ENCODE measurements at places on chromosomes 7 and 10. TPM values are rescaled to one million over a fixed set of nuclear protein-coding genes. Genes with fewer than 3 reads are reported as not detected.

- no peak for DNase-seq
Measured at GRCh38 chr10:48444861-48445841, 138.7 kb downstream of the MAPK8 start.

GRCh38 chr10:108249940-108250339, 1085.4 kb upstream of the SORCS1 start:
- DNase-seq = no peak

DNA sequence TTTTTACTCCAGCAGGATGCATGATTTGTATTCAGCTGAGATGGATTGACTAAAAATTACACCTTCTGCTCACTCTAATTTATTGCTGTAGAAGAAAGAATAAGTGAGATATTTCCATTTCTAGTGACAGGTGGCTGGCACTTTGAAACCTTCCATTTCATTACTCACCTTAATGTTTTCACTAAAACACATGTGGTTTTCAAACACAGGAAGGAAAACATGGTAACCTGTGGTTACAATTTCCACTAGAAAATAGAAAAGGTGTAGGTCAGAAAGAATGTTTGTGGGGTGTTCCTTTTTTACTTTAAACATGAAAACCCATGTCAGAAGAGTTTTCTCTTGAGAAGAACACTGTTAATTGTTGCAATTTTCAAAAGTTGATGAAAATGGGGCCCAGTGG, 12.0 kb upstream of the PRKCQ start:
- no peak for DNase-seq

DNA sequence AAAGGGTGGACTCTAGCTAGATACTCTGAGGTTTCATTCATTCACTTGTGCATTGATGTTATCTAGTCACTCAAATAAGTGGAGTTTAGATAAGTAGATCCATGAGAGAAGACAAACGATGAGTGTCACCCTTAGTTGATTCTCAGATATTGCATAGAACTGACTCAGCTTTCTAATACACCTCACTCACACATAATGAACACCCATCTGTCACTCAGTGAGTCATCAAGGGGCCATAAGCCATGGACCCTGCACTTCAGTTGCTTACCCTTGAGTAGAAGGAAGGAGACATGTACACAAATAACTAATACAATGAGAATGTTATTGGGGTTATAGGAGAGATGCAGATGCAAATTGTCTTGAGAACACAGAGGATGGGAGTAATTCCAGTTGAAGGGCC, 163.8 kb downstream of the SORCS3 start:
- DNase-seq = no peak

GRCh38 chr10:97543025-97543546, 29.5 kb upstream of the ANKRD2 start:
- peak; percentile 68 for DNase-seq

DNA sequence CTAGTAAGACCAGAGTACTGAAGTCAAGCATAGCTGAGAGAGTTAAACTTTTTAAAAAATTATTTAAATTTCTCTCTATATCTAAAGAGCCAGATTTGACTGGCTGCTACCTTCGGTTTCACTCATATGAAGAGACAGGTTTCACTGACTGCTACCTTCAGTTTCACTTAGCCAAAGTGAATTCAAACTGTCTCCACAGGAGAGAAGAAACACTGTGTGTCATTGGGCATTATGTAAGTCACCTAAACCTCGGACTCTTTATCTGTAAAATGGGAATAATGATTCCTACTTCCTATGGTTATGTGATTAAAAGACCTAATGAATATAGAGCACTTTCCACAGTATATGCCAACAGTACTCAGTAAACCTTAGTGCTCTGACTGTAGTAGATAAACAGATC, 41.6 kb upstream of the MET start:
- DNase-seq = no peak

DNA sequence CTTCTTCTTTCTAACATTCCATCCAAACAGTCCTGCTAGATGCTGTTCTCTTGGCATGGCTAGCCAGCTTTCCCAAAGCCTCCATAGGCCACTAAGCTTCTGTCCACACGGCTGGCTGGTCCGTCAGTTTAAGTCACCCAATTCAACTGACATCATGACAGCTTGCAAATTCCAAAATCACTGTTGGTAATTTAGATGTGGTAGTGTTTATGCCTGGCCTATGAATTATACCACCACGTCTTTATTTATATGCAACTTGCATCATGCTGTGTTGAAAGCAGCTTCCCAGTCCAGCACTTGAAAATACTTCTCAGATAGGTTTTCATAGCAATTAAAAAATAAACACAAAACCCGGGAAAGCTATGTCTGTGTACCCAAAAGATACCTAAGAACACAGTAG, 2.2 kb upstream of the VIM start:
- no peak for DNase-seq

- no peak for DNase-seq
Measured at GRCh38 chr10:104622598-104623209, 18.4 kb upstream of the SORCS3 start.

GRCh38 chr7:75573477-75574019, 81.4 kb downstream of the SPDYE5 start:
- no peak for DNase-seq

GRCh38 chr7:130334274-130334673, 10.3 kb upstream of the CPA5 start:
- peak; percentile 69 for DNase-seq

- no peak for DNase-seq
Measured at GRCh38 chr7:155256081-155256760, 41.5 kb upstream of the INSIG1 start.

DNA sequence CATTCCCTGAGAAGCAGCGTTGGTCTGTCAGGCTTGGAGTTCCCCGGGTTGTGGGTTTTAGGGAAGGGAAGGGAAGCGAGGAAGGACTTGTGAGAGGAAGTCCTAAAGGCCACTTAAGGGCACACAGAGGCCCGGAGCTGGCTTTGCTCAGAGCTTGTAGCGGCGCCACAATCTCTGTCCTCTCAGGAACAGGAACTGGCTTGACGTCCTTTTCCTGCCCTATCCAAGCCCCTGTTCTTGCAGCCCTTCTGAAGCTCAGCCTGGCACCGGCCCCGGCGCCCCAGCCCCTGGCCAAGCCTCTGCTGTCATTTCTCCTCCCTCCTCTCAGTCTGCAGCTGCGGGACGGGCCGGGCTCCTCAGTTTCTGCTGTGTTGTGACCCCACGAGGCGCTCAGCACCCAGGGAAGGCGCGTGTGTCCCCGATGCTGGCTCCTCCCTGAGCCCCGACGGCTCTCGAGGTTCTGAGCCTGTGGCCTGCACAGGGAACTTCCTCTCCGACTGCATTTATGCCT, at the start of gene GIMAP8:
Gene GIMAP8 (plus strand): TSS at position 140 of the 511 bp plus-strand sequence. CDS start 16,069 bp downstream, outside the sequence.
- no peak for DNase-seq

- DNase-seq = no peak
Measured at GRCh38 chr7:111063166-111063565, 27.8 kb upstream of the LRRN3 start.

DNA sequence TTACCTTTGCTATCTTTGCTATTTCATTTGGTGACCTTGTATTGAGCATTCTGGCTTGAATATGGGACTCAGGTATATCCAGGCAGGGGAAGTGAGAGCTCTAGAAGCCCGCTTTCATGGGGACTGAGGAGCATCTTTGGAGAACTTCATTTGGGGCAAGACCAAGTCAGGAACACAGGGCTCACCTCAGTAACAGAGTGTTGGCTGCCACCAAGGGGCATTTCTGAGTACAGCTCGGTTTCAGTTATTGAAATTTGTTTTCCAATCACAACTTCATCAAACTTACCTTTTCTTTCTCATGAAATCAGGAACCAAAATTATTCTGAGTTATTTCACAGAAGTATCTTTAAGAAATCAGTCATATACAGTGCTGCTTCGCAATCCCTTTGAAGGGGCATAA, 337.2 kb downstream of the C7orf25 start:
- DNase-seq = peak; percentile 25

GRCh38 chr7:23136216-23136615, 30.6 kb downstream of the KLHL7 start:
- no peak for DNase-seq

DNA sequence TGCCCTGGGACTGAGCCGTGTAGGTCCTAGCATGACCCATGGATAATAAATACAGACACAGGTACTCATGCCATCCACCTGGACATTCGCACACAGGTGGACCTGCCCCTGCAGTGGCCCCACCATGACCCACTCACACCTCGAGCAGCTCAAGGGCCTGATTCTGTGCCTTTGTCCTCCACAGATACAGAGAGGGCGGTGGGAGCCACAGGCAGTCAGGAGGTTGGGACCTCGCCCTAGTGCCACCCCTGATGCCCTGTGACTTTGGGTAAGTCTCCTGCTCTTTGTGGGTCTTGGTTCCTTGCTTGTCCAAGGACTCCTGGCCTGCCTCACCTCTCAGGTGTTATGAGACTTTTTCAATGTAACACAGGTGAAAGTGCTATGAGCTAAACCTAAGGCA, 42.9 kb downstream of the C10orf120 start:
- no peak for DNase-seq

GRCh38 chr7:155303039-155303593, 5.4 kb downstream of the INSIG1 start:
- no peak for DNase-seq

- DNase-seq = no peak
Measured at GRCh38 chr10:83184641-83185040, 954.7 kb upstream of the GHITM start.

- DNase-seq = no peak
Measured at GRCh38 chr10:104452977-104453376, 99.3 kb downstream of the CFAP58 start.

- DNase-seq = no peak
Measured at GRCh38 chr7:151135525-151135845, 32.0 kb downstream of the GBX1 start.

- DNase-seq = no peak
Measured at GRCh38 chr10:1502451-1502850, 234.9 kb downstream of the ADARB2 start.

DNA sequence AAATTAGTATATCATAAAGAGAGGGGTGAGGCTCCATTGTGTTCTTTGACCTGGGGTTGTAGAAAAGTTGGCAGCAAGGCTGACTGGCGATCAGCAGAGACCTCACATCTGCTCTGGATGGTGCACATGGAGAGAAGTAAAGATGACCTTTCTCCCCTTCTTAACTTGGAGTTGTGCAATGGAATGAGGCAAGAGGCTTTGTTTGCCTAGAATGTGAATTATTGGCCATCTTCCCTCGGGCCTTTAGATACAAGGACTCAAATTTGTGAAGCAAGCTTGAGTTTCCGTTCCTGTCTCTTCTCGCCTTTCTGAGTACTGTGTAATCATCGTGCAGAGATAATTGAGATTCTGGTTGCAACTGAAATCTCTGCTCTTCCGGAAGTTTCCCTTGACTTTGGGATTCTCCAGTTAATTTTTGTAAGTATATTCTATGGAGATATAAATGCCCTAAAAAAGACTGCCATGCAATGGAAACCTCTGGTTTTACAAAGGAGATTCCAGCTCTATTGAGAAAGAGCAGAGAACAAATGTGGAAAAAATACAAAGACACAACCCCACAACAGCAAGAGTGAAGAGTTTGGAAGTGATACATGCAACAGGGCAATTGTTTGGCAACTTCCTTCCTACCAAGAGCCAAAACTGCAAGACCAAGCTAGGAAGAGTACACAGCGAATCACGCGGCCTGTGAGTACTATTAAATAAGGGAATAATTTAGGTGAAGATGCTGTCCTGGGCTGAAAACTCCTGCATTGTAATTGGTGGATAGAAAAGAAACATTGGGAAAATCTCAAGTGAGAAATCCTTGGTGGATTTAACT, 542.3 kb upstream of the NRP1 start:
- no peak for DNase-seq

Gene ANXA8
- 9.3 TPM for total RNA-seq

Gene PDE6C
- not detected for total RNA-seq

Gene STEAP4
- 11.9 TPM for total RNA-seq

Gene CC2D2B
- 2.2 TPM for total RNA-seq

Gene RBM20
- 18.4 TPM for total RNA-seq

Gene FBXL13
- total RNA-seq = 1.3 TPM

Gene COL26A1
- 1.6 TPM for total RNA-seq

Gene RPEL1
- not detected for total RNA-seq

Gene AVL9
- 39.8 TPM for total RNA-seq

Gene UPP1
- total RNA-seq = 3.3 TPM

Gene CH25H
- total RNA-seq = 0.21 TPM

Gene OPN1SW
- total RNA-seq = not detected

Gene GRID2IP
- 0.31 TPM for total RNA-seq

Gene TAS2R41
- total RNA-seq = 0.31 TPM
